Fibroblast of villous mesenchyme (primary cell): ENCODE measurements at places on chromosomes 12 and 14. TPM values are rescaled to one million over a fixed set of nuclear protein-coding genes. Genes with fewer than 3 reads are reported as not detected.

The C14orf119 gene
- 48.0 and 66.1 TPM in 2 replicates for total RNA-seq

The TMEM121 gene
- total RNA-seq: 2.9 and 5.2 TPM in 2 replicates

The CD9 gene
- total RNA-seq: 120 and 209 TPM in 2 replicates

The IL22 gene
- not detected in 2 replicates for total RNA-seq

The STAC3 gene
- total RNA-seq: 0.32 and 1.3 TPM in 2 replicates

The UBR7 gene
- 27.1 and 28.9 TPM in 2 replicates for total RNA-seq

The WDR20 gene
- total RNA-seq: 14.7 and 15.1 TPM in 2 replicates

The MUCL1 gene
- total RNA-seq: not detected in 2 replicates

The RBP5 gene
- total RNA-seq: not detected in 2 replicates

The LRP6 gene
- total RNA-seq: 50.1 and 50.3 TPM in 2 replicates

The CLEC12A gene
- total RNA-seq: not detected in 2 replicates

The PLA2G1B gene
- not detected in 2 replicates for total RNA-seq

The KRT83 gene
- total RNA-seq: not detected in 2 replicates

The KRT3 gene
- total RNA-seq: not detected in 2 replicates

The VDR gene
- 8.2 and 18.4 TPM in 2 replicates for total RNA-seq

The ADAM21 gene
- under 0.01 and 0.43 TPM in 2 replicates for total RNA-seq

The CCDC38 gene
- not detected in 2 replicates for total RNA-seq

The LRRC43 gene
- 1.6 and 1.7 TPM in 2 replicates for total RNA-seq

The CCDC177 gene
- not detected in 2 replicates for total RNA-seq

The PUS1 gene
- 10.0 and 13.0 TPM in 2 replicates for total RNA-seq

The PCED1B gene
- total RNA-seq: 1.7 and 3.2 TPM in 2 replicates

The ALG10 gene
- 9.1 and 9.3 TPM in 2 replicates for total RNA-seq

The TAMALIN gene
- 2.2 and 7.7 TPM in 2 replicates for total RNA-seq

The SLC25A47 gene
- total RNA-seq: not detected in 2 replicates

The FBRSL1 gene
- 3.9 and 42.5 TPM in 2 replicates for total RNA-seq

The KLRF1 gene
- total RNA-seq: 0.32 and 0.43 TPM in 2 replicates

The KRT85 gene
- not detected in 2 replicates for total RNA-seq

The OLR1 gene
- 9.3 and 73.0 TPM in 2 replicates for total RNA-seq

The PELI2 gene
- total RNA-seq: 3.0 and 5.2 TPM in 2 replicates

The TAOK3 gene
- total RNA-seq: 31.2 and 34.5 TPM in 2 replicates

The HELB gene
- 1.7 and 2.3 TPM in 2 replicates for total RNA-seq

The CIROP gene
- total RNA-seq: not detected in 2 replicates

The GDF3 gene
- not detected in 2 replicates for total RNA-seq

The KRT72 gene
- total RNA-seq: not detected in 2 replicates

The KCNH3 gene
- total RNA-seq: under 0.01 TPM in 2 replicates

The GPX2 gene
- not detected in 2 replicates for total RNA-seq

The IQSEC3 gene
- under 0.01 TPM in 2 replicates for total RNA-seq

The KRT7 gene
- total RNA-seq: 20.6 and 36.7 TPM in 2 replicates

The DCAF5 gene
- 24.2 and 30.0 TPM in 2 replicates for total RNA-seq

The CD163L1 gene
- total RNA-seq: 7.3 and 11.0 TPM in 2 replicates

The KRT8 gene
- 57.0 and 74.7 TPM in 2 replicates for total RNA-seq

The HOXC9 gene
- 0.86 and 7.4 TPM in 2 replicates for total RNA-seq
